ENCODE measurements at places on chromosomes 11 and 22. TPM values are rescaled to one million over a fixed set of nuclear protein-coding genes. Genes with fewer than 3 reads are reported as not detected.

The APOL6 gene
- 26.5 TPM for total RNA-seq

The APOA4 gene
- total RNA-seq: not detected

DNA sequence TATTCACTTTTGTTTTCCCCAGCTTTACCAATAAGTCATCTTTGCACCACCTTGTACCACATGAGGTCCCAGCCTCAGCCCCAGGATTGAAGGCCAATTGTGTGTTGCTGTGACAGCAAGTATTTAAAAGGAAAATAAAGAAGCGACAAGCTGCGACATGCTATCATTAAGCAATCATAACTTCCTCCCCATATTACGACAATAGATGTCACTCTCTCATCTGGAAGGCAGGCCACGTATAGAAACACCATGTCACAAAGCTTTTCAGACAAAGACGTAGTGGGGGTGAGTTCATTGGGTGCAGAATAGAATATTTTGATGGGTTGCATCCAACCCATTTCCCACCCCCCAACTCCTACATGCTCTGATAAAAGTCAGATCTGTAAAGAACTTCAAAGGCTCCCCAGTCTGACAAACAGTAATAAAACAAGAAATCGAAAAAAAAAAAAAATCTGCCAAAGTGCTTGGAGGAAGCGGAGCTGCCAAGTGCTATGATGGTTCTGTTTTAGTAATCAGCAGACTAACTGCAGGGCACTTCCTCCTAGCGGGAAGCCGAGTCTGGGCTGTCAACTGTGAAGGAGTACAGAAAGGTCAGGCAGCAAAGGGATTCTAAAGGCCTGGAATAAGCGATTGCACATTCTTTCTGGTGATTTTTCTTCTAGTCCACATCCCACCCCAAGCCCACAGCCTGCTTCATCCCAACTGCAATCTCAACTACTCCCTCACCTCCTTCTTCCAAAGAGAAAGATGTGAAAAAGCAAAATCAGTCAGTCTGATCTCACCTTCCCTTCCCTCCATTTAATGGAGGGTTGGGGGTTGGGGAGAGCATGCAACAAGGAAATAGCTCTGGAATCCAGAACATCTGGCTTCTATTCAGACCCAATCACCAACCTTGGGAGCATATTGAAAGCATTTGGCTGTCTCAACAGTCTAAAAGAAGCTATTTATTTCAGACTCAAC lies 131.4 kb upstream of the UBASH3B start:
- no peak overlapping the region for H3K4me3 ChIP-seq
- H3K36me3 ChIP-seq: no peaks in the 10 kb centered on the region
- peak; percentile 64 for DNase-seq
- no peak overlapping the region for H3K27ac ChIP-seq
- no peaks in the 10 kb centered on the region for H3K27me3 ChIP-seq

GRCh38 chr11:126489836-126490660 lies 134.6 kb downstream of the ST3GAL4 start:
- DNase-seq: no peak
- no peaks in the 10 kb centered on the region for H3K4me1 ChIP-seq
- no peaks in the 10 kb centered on the region for H3K27me3 ChIP-seq

DNA sequence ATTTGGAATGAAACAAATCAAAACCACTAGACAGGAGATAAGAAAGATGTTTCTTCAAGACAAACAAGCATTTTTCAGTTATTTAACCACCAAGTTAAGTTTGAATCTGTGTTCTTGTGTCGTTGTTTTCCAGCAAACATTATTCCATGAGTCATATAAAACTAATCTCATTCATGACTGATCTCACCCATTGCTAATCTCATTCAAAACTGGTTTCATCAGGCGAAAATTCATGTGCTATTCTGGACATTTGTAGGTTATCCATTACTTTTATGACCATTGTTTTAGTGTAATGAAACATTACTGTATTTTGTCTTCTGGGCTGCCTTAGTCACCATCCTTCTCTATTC lies 221.8 kb downstream of the DDX10 start:
- no peaks in the 10 kb centered on the region for H3K4me1 ChIP-seq
- DNase-seq: no peak
- no peak overlapping the region for H3K27ac ChIP-seq
- no peaks in the 10 kb centered on the region for H3K36me3 ChIP-seq
- no peak overlapping the region for H3K4me3 ChIP-seq

GRCh38 chr11:62664405-62665074 lies 470 bp downstream of the C11orf98 start:
- H3K36me3 ChIP-seq: no peaks in the 10 kb centered on the region
- H3K27ac ChIP-seq: peak overlapping the region; percentile 79
- DNase-seq: peak; percentile 64
- H3K27me3 ChIP-seq: no peaks in the 10 kb centered on the region

- no peak overlapping the region for H3K27ac ChIP-seq
- H3K4me3 ChIP-seq: no peak overlapping the region
- no peaks in the 10 kb centered on the region for H3K27me3 ChIP-seq
- H3K36me3 ChIP-seq: no peaks in the 10 kb centered on the region
Measured at GRCh38 chr11:94574193-94574961, 7.2 kb downstream of the PIWIL4 start.
